Stimulated activated naive CD4-positive, alpha-beta T cell (primary cell): ENCODE measurements at places on chromosomes 7 and 10.

GRCh38 chr10:42916974-42917373, 134.4 kb downstream of the BMS1 start:
- no peak for DNase-seq

- no peak for DNase-seq
Observed at GRCh38 chr7:85823396-85824080, 636.7 kb upstream of the SEMA3D start.

GRCh38 chr7:134645935-134646334, 718 bp upstream of the BPGM start:
- DNase-seq = peak; percentile 72

DNA sequence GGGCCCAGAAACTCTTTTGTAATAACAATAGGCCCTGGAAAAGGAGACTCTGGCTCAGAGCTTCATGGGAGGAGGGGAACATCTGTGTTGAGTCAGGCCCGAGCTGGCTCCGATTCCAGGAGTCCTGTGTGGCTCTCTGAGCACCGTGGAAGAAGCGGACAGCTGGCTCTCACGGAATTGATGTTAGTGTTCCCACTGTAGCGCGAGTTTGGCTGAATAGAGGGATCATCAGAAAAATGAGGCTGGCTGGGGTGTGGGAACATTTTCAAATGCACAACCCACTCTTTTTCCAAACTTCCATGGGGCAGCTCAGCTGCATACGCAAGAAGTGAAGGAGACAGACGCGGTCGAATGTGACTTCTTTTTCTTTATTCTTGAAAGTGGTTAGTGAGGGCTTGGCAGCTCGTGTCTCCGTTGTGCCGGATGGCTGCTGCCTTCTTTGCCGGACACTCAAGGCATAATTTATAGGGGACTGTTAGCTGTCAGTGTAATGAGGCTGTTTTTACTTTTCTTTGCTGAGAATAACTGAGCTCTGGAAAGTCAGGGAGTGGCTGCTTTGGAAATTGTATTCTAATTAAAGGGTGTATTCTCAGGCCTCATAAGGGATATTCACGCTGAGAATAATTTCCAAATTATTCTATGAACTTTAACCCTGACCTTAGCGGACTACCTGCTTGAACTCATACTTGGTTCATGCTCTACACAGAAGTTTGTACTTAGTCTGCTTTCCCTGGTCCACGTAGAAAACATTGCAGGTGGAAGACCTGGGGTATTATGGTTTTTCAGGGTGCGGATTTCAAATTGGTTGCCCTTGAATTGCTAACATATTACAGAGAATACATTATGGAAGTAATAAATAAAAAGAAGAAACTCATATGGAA, 23.1 kb downstream of the MDFIC start:
- no peak for DNase-seq

DNA sequence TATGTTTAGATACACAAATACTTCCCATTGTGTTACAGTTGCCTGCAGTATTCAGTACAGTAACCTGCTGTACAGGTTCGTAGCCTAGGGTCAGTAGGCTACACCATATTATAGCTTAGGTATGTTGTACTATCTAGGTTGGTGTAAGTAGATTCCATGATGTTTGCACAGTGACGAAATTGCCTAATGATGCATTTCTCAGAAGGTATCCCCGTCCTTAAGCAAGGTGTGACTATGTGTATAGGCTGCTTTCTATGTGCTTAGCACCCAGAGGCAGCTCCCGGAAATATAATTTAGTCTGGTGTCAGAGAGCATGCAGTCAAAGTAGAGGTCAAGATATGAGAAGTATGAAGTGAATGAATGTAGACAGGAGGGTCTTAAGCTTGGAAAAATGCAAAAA, 9.8 kb downstream of the MAPK8 start:
- DNase-seq = no peak

GRCh38 chr7:36090976-36091873, 61.8 kb upstream of the EEPD1 start:
- no peak for DNase-seq
